Head of caudate nucleus (tissue), 42 donors: ENCODE measurements at places on chromosomes 1 and 21.

GRCh38 chr1:3456964-3457909, 2.8 kb downstream of the ARHGEF16 start:
- DNase-seq: no peak

- DNase-seq: no peak
Measured at GRCh38 chr1:156376958-156377919, 8.2 kb downstream of the RHBG start.

- DNase-seq: no peak
Measured at GRCh38 chr1:17630986-17631385, 91.5 kb downstream of the ARHGEF10L start.

GRCh38 chr1:199856216-199856780, 171.2 kb upstream of the NR5A2 start:
- DNase-seq: no peak

DNA sequence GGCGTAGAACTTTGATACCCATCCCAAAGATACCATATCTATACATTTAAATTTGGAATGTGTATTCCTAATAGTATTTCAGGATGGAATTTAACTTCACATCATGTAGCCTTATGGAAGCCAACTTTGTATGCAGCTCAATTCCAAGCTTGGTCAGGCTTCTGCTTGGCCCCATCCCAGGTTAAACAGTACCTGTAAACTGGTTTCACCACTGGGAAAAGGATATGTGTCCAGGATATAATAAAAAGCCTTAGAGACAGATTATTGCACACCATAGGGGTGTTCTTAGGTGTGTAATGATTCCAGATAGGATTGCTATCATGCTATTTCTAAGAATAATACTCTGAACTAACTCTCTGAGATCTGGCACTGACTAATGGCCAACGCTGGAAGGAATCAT, 28.1 kb downstream of the ADAM30 start:
- DNase-seq: no peak

- DNase-seq: no peak
Measured at GRCh38 chr1:42931108-42931539, 27.5 kb downstream of the SLC2A1 start.

GRCh38 chr21:45551316-45551715, 9.1 kb upstream of the SLC19A1 start:
- DNase-seq: no peak
